ENCODE measurements at places on chromosomes 6 and 20.

DNA sequence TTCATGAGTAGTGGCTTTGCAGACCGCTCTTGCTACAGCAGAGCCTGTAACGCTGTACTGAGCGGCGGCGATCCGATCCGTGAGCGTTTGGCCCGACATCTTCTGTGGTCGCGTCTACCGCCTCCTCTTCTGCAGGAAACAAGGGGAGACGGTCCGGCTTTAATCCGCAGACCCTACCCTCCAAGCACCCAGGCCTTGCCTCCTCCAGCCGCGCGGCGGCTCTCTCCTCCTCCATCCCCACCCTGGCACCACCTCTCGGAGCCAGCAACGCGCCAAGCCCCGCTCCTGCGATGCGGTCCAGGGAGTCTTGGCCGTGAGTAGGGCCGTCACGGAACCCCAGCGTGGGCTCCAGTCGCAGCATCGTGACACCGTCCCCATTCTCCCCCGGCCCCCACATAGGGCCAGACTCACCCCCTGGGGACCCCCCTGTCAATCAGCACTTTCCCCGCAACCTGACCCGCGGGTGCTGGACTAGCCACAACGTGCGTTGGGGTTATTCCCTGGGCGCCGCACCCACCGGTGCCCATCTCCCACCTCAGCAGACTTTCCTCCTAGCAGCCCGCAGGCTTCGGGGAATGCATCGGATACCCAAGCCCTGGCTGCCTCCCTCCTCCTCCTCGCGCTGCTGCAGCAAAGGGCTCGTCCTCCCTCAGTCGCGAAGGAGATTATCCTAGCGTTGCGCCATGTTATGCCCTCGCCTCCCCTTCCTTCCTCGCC is 914 bp downstream of the SNAP91 start:
- DNase-seq = no peak

DNA sequence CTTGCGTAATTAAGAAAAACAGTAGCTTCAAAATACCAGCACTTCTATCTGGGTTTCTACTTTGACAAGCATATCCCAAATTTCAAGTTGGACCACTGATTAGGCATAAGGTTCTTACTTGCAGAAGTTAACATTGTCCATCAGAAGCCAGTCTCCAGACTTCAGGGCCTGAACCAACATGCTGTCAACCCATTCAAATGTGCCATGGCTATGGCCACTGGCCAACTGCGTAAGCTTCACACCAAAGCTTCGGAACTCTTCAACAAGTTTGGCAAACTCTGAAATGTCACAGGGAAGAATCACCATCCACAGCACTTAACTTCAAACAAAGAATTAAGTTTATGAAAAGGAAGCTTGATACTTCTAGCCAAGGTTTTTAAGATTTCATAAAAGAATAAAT is 78.0 kb upstream of the LYRM2 start:
- DNase-seq = no peak

DNA sequence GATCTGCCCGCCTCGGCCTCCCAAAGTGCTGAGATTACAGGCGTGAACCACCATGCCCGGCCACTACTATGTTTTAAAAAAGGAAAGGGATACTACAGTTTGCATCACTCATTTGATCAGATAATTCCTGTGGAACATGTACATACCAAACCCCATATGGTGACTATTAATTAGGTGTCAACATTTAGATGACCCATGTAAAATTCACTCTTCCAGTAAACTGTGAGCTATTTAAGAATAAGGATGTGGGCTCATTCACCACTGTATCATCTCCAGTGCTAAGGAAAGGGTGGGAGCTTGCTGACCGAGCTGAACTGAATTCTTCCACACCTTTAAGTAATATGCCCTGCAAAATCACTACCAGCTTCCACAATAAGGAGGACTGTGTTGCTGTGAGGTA is 127.5 kb downstream of the BTBD9 start:
- DNase-seq = no peak

- DNase-seq = no peak
Measured at GRCh38 chr6:1627827-1628560, 18.3 kb downstream of the FOXC1 start.

DNA sequence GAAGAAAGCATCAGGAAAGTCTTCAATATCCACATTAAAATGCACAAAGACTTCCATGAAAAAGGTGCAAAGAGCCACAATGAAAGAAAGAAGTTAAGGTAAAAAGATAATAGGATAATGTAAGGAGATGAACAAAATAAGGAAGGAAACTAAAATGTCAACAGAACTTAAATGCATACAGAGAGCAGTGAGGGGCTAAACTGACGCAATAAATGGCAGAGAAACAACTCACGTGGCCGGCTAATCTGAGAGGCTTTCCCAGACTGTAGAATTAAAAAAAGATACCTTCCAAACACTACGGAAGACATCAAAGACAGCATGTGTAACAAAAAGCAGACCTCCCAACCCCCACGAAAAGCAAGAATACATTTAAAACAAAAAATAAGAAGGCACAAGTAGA is 73.7 kb downstream of the GMDS start:
- DNase-seq = no peak
